ENCODE measurements at places on chromosomes 5 and 9.

DNA sequence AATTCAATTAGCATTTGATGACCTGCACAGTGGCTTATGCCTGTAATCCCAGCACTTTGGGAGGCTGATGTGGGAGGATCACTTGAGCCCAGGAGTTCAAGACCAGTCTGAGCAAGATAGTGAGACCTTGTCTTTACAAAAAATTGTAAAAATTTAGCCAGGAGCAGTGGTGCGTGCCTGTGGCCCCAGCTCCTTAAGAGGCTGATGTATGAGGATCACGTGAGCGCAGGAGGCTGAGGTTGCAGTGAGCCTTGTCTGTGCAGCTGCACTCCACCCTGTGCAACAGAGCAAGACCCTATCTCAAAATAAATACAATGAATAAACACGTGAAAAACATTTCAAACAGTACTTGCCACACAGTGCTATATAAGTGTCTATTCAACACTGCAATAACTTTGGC lies 4.2 kb downstream of the ABCA1 start:
- no peak for DNase-seq

DNA sequence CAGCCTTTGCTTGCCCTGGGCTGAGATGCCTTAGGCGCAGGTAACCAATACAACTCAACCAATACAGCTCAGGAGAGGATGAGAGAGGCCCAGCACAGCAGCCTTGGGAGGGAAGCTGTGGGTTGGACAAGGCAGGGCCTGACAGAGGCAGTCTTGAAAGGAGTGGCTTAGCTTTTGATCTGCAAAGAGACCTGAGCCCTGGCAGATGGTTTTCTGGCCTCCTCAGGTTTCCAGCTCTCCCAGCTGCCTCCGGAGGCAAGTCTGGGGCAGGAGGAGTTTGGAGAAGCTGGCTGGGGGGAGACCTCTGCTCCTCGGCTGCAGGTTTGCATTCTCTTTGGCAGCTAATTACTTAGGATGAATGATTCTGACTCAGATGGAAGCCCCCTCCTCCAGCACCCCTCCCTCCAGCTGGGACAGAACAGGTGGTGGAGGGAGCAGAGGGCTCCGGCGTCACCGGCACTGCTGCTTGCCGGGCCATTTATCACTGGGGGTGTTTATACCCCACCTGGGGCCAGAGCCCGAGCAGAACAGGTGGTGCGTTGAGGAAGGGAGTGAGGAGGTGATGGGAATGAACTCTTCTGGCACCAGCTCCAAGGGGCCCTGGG lies 50.8 kb downstream of the TSPAN17 start:
- DNase-seq, result no peak

- DNase-seq, result no peak
Observed at GRCh38 chr5:115671939-115672338, 46.1 kb upstream of the TMED7 start.

- DNase-seq, result no peak
Observed at GRCh38 chr9:89759572-89759971, 154.8 kb downstream of the GADD45G start.

GRCh38 chr5:139925650-139926640 lies 117.2 kb downstream of the NRG2 start:
- no peak for DNase-seq

GRCh38 chr5:62948301-62948700 lies 369.7 kb downstream of the LRRC70 start:
- DNase-seq, result no peak

DNA sequence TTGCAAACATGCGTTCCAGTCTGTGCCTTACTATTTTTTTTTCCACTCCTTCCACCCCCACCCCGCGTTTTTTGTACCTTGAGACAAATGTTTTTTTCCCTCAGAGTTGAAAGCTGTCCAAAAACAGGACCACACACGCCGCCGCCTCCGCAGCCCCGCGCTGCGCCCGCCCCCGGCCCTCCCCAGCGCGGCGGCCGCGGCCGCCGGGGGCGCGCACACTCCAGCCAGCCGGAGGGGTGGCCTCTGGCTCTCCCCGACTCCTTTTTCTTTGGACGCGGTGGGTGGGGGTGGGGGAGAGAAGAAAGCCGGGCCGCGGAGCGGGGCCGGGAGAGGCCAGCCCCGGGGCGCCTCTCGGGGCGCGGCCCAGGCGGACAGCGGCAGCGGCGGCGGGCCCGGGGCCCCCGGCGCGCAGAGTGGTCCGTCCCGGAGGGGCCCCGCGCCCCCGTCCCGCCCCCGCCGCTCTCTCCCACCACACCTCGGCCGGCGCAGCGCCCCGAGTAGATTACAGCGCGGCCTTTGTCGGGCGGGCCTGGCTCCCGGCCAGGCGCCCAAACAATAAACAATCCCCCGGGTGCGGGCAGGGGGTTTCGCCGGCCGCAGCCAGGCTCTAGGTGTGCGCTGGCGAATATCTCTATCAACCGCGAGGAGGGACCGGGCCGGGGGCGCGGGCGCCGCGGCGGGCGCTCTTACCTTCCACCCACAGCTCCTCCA lies 10.9 kb downstream of the PTCH1 start:
- peak; percentile 12 for DNase-seq

DNA sequence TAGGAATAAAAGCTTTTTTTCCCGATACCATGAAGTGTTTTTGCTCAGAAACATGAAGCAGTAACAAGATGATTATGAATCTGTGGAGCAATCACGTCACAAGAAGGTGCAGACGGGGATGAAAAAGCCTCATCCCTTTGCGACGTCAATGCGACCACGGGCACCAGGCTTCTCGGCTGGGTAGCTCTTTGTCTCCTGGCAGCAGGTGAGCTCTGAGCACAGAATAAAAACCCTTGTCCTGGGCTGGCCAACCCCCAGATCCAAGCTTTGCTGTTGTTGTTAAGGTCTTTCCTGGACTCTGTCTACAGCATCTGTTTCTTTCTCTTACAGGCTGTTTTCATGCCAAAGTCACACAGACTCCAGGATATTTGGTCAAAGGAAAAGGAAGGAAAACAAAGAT lies 113.8 kb downstream of the ANKRD18B start:
- no peak for DNase-seq

- DNase-seq, result no peak
Observed at GRCh38 chr5:108769352-108769751, 21.7 kb downstream of the FER start.

GRCh38 chr9:32300373-32300772 lies 84.1 kb upstream of the ACO1 start:
- DNase-seq, result no peak

GRCh38 chr5:83553000-83553486 lies 81.5 kb downstream of the VCAN start:
- no peak for DNase-seq

DNA sequence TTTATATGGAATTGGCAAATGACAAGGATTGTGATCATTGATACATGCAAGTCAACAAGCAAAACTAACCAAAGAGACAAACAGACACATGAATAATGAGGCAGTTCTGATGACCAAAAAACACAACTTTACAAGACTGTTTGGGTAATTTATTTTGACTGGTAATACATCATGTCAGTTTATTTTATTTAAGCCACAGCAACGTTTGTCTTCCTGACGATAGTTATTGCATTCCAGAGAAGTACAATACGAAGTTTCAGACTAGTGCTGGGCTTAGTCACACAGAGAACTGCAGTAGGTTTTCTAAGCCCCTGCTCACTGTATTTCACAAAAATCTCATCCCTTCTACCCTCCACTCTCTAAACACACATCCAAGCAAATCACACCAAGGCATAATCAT lies 514.2 kb downstream of the RAB3C start:
- no peak for DNase-seq

- no peak for DNase-seq
Observed at GRCh38 chr5:164360589-164360988, 855.2 kb downstream of the MAT2B start.

DNA sequence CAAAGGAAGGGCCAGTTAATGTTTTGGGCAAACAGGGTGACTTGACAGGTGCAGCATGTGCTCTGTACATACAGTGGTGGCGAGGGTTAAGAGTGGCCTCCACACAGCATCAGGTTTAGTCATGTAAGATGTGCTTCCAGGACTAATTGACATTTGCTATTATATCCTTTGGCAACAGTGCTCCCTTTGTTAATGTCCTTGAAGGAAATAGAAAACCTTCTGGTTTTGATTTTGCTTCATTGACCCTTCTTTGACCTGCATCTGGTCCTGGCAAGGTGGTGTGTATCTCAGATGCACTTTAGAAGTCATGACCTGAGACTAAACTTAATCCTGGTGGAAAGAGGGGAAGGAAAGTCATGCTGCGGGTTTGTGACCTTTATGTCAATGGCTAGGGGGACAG lies 440.0 kb downstream of the ENC1 start:
- DNase-seq, result no peak

- DNase-seq, result no peak
Observed at GRCh38 chr5:167920589-167920988, 370.9 kb upstream of the WWC1 start.

- DNase-seq, result no peak
Observed at GRCh38 chr9:92740446-92740961, 24.1 kb downstream of the BICD2 start.

- DNase-seq, result no peak
Observed at GRCh38 chr9:131117121-131117761, 8.1 kb upstream of the NUP214 start.

GRCh38 chr5:146428658-146429057 lies 18.5 kb upstream of the TCERG1 start:
- DNase-seq, result no peak

GRCh38 chr5:75053054-75053303 lies 621 bp upstream of the GCNT4 start:
- peak; percentile 30 for DNase-seq

- no peak for DNase-seq
Observed at GRCh38 chr5:90981821-90982220, 401.3 kb downstream of the ARRDC3 start.
